Brain pericyte (primary cell): ENCODE measurements at places on chromosomes 16 and 17.

DNA sequence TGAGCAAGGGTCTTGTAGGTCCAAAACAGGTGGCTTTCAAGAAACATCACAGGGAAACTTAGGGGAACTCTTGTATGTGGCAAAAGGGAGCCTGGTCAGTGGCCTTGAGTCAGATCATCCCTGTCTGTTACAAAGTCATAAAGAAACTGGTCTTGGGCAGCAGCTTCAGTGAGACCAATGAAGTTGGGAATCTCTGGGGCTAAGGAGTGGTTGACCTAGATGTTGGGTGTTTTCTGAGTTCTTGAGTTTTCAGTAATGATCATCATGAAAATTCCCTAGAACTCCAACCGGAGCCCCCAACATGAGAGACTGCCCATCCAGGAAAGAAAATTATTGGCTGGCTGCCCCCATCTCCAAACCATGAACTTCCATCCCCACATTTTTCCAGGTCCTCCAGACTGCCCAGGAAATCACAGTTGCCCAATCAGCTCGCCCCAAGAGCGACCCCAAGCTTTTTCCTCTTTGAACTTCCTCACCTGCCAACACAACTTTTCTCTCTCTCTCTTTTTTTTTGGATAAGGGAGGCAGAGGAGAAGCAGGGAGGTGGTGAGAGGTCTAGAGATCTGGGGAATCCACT lies 3.9 kb downstream of the CCR7 start:
- no peak for DNase-seq

- DNase-seq: no peak
Observed at GRCh38 chr16:75942936-75943335, 216.6 kb upstream of the CPHXL start.

DNA sequence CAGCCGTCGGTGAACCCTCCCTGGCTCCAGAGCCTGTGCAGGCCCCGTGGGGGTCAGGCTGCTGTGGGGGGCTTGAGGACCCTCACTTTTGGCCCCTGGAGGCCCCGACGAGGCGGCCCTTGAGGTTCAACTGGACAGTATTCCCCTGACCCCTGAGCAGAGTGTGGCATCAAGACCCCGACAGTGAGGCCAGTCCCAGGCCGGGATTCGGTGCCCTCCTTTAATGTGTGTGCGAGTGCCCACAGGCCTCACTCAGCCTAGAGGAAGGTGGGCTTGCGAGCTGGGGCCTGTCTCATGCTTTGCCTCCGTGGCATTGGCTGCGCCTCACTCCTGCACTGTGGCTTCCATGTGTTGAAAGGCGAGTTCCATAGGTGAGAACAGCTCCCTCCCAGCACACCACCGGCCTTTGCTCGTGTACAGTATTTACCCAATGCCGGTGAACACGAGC lies 94.5 kb downstream of the METRNL start:
- DNase-seq: no peak

DNA sequence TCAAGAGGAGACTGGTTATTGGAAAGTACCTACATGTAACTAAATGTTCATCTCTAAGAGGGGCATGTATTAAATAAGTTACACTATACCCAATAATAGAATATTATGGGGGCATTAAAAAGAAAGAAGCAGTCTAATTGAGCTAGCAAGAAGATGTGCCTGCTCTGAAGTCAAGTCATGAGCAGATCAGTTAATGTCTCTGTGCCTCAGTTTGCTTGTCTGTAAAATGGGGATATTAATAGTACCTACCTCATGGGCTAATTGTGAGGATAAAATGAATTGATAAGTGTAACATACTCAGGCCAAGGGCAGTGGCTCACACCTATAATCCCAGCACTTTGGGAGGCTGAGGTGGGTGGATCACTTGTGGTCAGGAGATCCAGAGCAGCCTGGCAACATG lies 3.0 kb downstream of the CNGB1 start:
- DNase-seq: no peak

GRCh38 chr17:58236394-58236793 lies 2.0 kb upstream of the LPO start:
- DNase-seq: no peak

DNA sequence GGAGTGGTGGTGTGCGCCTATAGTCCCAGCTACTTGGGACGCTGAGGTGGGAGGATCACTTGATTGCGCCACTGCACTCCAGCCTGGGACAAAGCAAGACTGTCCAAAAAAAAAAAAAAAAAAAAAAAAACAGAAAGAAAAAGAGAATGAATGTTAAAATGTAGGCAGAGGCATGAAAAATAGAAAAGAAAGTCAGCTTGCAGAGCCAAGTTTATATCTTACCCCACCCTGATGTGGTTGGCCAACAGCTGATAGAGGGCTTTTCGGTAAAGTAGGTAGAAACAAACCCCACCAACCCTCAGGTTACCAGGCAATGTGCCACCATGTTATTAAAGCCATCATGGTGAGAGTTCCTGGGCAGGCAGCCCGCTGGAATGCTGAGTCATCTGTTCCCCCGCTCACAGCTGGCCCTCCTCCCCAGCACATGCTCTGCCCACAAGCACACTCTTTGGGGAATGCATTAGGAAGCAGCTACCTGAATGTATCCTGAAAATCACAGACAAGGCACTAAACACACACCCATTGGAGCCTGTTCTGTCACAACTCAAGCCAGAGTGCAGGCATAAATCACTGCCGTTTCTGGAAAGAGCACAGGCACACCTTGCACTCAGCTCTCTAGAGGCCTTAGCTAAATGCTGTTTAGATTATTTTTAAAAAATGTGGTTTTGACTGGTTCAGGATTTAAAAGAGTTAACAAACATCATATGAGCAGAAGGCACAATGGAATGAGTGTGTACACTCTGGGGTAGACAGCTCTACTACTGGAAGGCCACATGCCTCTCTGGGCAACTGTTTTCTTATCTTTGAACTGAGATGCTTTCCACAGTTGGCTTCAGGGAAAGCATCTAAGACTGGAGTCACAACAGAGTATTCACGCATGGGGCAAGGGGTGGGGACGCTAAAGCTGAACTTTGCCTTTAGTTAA lies 128.5 kb downstream of the PARN start:
- DNase-seq: peak; percentile 70

DNA sequence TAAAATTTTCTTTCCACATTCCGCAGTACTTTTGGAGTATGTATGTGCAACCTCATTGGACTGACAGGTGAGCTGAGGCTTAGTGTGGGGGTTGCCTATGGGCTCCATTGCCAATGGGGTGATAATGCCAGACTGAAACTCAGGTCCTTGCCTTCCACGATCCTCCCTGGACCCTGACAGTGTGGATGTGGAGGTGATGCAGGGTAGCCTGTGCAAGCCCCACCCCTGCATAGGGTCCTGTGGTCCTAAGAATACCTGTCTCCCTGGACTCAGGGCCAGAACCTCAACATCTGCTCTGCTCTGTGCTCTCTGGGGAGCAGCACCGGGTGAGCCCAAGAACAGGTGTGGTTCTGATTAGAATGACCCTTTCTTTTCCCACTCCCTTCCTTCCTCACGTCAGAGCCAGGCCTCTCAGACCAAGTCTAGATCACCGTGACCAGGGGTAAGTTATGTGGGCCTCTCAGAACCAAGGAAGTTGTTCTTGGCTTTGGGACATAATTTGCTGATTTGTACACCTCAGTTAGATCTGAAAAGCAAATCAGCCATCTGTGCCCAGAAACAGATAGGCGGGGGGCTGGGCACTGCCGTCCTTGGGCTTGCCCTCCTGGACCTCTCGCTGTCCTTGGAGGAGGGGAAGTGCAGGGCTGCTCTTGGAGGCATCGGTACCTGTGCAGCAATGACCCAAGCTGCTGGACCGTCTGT lies 8.4 kb upstream of the TNS4 start:
- DNase-seq: no peak

DNA sequence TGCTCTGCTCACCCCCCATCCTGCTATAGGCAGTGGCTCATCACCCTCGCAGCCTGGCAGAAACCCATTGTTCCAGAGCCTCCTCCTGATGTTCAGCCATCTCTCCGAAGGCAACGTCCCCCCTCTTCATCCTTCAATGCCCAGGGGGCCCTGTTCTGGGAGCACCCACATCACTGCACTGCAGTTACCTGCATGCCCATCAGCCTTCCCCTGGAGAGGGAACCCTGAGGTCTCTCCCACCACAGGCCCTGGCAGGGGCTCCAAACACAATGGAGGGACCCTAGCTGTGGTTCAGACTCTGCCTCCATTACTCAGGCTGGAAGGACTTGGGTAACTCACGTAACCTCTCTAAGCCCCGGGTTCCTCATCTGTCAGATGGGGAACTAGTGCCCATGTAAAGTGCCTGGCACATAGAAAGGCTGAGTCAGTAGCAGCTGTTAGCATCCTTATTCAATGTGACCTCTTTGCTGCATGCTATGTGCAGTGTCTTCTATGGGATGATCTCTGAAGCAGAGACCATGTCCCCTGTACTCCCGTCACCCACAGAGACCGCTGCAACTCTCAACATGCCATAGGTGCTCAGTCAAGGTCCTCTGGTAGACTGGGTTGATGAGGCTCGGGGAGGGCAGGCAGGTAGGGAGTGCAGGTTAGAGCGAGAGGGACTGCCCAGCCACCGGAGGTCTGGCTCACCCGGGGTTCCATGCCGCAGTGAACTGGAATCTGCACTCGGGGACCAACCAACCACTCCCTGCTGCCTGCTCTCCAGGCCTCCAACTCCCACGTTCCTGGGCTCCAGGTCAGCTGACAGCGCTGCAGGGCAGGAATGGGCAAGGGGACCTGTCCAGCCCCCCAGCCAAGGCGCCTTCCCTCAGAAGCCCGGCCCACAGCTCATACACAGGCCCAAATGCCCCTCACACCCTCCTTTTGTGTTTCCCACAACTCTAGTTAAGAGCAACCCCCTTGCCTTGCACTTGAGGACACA lies 233.2 kb downstream of the ZNF423 start:
- DNase-seq: no peak

DNA sequence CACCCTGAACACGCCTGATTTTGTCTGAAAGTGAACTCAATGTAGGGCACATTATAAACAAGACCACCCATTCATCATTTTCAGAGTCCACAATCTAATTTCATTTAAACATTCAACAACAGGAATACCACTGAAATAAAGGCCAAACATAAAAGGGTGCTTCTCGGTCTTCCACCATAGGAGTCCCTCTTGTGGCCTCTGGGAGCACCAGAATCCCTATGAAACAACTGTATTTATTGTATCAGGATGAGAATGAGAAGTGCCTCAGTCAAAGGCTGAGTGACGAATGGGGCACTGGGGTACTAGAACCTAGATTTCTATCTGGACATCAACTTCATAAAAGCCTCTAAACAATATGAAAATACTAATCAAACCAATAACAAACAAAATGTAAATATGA lies 40.4 kb downstream of the NXPH3 start:
- no peak for DNase-seq

DNA sequence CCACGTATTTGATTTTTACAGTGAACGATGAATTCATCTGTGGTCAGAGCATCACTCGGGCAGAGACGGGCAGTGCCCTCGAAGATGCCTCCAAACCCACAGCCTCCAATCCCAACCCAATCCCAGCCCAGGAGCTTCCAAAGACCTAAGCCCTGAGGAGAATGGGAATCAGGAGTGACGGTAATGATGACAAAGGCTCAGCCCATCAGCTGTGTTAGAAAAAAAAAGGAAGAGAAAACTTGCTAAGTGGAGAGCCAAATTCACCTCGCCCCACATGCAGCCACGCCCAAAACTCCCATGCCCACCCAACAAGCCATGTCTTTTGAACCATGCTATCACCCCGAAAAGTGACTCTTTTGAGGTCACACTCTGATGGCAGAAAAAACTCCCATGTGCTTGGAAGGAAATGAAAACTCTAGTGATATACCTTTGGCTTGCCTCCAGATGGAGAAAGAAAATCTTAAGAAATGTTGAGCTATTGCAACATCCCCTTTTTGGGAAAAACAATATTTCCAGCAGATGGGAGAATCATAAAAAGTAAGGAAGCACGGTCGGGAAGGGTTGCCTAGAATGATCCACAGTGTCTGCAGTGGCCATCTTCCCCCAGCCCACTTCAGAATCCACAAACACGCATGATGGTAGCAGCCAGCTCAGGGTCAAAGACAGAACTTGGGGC lies 37.7 kb downstream of the XYLT1 start:
- no peak for DNase-seq

DNA sequence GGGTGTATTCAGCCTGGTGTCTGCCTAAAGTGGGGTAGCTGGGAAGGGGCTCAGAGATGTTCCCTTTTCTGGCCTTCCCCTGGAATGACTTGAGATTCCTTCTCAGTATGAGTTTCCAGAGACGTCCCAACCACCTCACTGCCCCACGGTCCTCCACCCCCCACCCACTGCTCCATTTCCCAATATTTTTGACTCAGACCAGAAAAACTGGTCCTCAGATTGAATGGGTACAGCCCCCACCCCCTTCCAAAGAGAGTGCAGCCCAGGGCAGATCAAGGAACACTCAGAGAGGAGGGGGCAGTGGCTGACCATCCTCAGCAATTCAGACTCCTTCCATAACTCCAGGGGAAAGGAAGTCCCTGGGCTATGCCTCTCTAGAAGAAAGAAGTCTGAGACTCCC lies 3.2 kb downstream of the ACLY start:
- no peak for DNase-seq

- no peak for DNase-seq
Observed at GRCh38 chr17:30920683-30921543, 832 bp upstream of the ADAP2 start.

DNA sequence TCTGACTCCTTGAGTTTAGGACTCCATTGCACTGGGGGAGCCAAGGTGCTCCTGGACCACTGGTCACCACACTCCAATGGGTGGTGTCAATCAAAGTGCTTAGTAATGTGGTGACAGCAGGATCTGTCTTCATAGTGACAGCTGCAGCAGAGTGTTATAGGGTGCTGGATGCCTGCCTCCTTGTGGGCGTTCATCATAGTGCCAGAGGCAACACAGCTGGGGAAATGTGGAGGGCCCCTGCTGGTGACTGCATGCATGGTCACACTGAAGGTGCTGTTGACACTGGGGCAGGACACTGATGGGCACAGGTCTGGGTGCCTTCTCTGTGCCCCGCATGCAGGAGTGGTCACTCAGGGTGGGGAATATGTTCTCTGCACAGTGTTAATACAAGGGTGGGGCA lies 177.5 kb upstream of the CDH8 start:
- no peak for DNase-seq

GRCh38 chr16:56936491-56936890 lies 4.5 kb downstream of the HERPUD1 start:
- DNase-seq: no peak

- DNase-seq: no peak
Observed at GRCh38 chr16:55773859-55774549, 58.9 kb downstream of the CES1 start.

DNA sequence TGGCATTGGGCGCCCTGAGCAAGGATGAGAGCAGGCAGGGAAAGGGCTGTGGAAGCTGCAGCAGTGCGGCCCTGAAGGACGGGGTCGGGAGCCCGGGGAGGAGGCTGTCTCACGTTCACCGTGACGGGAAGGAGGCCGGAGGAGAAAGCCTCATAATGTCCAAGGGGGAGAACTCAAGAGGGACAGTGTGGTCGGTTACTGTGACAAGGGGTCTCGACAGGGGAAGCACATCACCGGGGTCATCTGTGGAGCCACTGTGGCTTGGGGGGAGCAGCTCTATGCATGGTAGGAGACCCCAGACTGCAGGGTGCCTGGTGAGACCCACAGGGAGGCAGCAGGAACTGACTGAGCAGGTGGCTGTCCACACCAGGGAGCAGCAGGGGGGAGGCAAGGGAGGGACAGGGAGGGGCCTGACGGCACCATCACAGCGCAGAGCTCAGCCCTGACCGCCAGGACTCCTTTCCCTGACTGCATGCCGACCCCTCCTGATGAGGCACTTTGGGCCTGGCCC lies 154.6 kb upstream of the CHMP6 start:
- no peak for DNase-seq
